ENCODE measurements at places on chromosomes 7 and 10.

- no peak for DNase-seq
These were observed 51.7 kb downstream of the HABP2 start for GRCh38 chr10:113604572-113604971.

DNA sequence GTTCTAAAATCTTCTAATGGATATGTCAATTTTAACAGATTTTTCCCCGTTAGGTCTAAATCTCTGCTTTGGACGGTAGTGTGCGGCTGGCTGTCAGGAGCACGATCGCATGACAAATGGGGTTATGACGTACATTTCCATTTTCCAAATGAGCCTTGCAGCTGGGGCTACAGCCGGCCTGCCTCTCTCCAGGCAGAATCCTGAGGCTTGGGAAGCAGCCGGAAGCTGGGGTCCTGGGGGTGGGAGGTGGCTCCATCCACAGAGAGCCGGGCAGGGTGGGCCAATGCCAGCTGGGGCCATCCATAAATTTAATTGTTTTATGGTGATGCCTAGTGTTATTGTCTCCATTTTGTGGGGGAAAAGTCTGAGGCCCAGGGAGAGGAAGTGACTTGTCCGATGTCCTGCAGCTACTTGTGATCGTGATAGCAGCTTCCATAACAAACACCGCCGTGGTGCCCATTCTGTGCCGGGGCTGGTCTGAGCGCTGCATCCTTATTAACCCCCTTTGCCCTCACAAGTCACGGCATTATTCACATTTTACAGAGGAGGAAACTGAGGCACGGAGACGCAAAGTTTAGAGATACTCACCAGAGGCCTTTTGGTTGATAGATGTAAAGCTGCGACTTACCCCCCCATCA is 53.0 kb upstream of the EBF3 start:
- DNase-seq: no peak

GRCh38 chr10:114547514-114547913 is 110.6 kb downstream of the ABLIM1 start:
- DNase-seq: no peak

GRCh38 chr10:118732245-118733165 is 22.3 kb downstream of the CACUL1 start:
- peak; percentile 49 for DNase-seq

DNA sequence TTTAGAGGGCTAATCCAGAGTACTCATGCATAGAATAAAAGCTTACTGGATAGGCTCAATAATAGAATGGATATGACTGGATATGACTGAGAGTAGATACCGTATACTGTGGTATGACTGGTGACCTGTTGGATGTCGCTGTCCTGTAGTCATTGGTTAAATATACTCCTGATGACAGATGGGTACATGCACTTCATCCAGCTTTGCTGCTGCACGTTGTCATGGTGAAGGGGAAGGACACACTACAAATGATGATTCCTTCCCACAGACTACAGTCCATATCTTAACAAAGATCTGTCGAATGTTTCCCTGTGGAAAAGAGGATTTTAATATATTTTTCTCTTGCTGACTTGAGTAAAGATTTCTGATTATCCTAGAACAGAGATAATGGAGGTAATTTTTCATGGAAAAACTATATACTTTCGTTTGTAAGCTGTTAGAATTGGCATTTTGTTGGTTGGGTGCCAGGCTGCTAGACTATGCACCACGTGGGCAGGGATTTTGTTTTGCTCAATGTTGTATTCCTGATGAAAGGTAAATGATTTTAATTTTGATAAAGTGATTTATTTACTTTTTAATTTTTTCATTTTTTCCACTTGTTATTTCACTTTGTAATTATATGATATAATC is 97.3 kb downstream of the PPP1R9A start:
- no peak for DNase-seq

DNA sequence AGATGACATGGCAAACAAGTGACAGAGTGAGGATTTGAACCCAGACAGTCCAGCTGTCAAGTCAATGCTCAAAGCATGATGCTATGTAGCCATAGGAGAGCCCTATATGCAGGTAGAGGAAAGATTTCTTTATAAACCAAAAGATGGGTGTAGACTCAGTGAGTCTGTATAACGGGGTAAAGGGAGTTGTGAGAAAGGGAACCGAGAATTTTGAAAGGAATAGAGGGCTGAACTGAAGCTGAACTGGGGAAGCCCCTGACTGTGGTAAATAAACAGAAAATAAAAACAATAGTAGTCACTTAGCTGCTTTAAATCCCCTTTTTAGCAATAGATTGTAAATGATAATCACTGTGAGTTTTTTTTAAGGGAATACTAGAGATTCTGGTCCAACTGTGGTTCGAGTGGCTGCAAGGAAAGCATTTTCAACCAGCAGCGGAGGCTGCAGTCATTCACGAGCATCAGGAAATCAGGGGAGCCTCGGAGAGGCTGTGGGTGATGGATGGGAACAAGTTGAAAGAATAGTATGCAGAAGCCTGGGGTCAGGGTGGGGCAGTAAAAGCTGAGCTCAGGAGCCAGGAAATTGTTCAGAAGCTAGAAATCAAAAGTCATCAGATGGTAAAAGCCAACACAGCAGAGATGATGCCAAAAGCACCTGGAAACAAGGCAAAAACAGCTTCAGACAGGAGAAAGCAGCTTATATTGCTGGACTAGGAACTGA is 393.5 kb downstream of the GFRA1 start:
- DNase-seq: no peak

- DNase-seq: no peak
These were observed 14.8 kb downstream of the NPS start for GRCh38 chr10:127563718-127564553.

DNA sequence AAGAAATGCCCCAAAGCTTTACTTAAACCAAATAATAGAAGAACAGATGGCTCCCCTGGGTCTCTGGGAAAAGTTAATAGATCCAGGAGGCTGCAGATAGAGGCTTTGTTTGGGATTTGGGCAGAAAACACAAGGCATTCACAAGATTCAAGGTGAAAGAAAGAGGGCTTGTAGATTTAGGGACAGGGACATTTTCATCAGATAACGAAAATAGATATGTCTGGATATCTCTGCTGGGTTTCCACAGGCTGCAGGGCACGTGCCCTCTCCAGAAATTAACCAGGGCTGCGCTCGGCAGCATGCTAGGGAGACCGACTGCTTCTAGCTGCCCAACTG is 14.9 kb downstream of the CARD11 start:
- DNase-seq: no peak

DNA sequence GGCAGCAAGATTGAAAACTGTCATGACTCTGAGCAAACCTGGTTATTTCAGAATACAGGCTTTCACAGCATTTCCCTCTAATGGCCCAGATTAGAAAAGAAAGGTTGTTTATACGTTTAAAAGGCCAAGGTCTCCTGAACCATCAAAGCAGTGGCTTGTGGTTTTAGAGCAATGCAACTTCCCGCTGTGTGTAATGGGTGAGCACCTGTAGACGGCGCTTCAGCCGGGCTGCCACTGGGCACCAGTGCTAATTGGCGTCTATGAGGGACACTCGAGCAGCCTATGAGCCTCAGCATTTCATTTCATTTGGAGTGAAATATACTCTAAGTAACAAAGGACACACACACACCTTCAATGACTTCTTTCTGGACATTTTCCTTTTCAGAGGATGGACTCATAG is 671.0 kb upstream of the FZD8 start:
- DNase-seq: no peak

DNA sequence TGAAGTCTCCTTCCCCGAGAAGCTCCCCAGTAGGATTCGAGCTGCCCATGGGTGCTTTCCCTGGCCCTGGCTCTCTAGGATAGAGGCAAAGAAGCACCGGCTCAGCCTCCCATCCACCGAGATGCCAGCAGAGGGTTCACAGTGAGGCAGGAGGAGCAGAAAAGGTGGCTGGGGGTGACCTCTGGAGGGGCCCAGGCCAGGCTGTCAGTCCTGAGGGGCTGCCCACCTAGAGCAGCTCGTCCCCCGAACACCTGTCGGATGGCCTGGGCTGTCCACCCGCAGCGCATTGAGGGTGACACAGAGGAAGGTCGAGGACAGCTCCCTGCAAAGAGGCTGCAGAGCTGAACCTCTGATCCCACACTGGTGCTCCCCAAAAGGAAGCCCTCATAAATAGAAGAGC is 167.2 kb upstream of the PPP2R2D start:
- DNase-seq: no peak

GRCh38 chr7:140478246-140479061 is 851 bp downstream of the MKRN1 start:
- peak; percentile 52 for DNase-seq

DNA sequence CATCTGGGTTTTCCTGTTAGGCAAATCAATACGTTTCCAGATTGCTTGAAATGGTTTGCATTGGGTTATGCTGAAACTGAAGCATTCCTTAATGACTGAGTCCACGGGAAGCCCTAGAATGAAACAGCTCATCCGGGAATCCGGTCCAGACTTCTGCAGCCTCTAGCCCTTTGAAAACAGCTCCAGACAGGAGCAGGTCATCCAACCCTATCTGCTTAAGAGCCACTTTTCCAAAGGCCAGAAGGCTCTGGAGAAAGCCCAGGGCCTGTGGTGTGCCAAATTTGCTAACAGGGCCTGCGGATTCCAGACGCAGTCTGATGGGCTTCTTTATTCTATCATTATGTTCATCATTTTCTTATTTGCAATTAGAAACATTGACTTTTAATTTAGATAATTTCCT is 265.4 kb downstream of the SKIDA1 start:
- DNase-seq: no peak

DNA sequence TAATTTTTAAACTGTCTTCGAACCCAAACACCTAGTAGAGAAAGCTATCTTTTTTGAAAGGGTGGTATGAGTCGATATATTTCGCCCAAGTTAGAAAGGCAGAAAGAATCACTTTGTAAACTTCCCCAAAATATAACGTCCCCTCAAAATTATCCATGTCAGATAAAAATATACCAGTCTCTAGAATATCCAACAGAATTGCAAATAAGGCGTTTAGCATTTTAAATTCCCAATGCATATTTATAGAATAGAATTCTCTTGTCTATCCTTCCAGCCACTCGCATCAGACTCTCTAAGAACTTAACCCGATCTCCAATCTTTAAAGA is 2.1 kb downstream of the CTBP2 start:
- DNase-seq: no peak
